Stimulated activated CD8-positive, alpha-beta memory T cell treated with anti-CD3 and anti-CD28 coated beads, Interleukin-4, amount 100 ng/mL, for 1 hour (primary cell): ENCODE measurements at places on chromosomes 4 and X.

DNA sequence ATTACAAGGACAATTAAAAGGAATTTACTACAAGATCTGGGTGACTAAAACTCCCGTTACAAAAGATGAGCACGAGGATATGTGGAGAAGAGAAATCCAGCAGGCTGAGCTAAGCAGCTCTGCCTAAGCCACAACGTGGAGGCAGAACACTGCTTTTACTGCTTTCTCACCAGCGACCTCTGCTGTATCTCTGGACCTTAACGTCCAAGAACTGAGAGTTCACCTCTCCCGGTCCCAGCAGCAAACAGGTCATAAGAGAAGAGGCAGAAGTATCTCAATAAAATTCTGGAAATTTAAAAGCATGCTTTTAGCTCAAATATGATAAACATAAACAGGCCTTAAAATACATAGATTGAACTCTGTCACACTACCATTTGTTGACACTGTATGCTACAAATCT lies 81.0 kb downstream of the ADGRA3 start:
- DNase-seq = no peak

GRCh38 chrX:30488092-30488491 lies 89.5 kb downstream of the TASL start:
- no peak for DNase-seq

DNA sequence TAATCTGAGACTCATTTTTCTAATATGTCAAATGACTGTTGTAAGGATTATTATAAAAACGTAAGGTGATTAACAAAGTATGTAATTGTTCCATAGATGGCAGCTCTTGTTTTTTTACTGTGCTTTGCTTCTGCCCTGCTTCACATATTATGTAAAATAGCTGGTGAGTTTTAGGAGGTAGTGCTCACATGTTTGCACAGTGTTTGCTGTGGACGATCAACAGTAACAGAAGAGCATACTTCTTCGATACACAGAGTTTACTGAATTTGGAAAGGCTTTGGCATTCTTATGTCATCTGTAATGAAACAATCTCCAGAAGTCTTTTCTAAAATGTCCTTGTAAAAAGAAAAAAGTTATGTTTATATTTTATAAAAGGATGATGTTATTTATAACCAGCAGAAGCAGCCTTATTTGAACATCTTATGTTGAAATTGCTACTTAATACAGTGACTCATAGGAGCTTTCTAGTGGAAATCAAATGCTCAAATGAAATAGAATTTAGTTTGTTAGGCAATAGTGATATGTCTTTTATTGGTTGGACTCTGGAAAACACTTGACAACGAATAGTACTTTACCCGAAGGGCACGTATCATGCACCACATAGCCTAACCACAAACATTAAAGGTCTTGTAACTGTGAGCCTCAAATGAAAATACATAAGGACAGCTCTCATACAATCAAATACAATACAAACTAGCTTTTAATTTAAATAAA lies 1.9 kb upstream of the MTTP start:
- no peak for DNase-seq

DNA sequence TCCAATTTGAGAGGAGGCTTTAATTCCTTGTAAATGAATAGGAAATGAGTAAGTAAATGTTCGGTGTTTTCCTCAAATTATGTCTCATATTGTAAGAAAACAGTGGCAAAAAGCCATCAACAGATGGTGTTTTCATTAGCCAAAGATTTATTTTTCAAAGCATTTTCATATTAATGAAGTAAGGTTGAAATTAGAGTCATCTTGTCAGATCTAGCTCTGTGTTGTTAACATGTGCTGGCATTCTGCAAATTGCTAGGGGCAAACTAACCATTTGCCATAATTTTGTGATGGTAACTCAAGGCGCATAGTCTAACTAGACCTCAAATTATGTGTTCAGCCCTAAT lies 24.7 kb downstream of the MID2 start:
- DNase-seq = no peak

- DNase-seq = no peak
Measured at GRCh38 chr4:79360006-79360405, 34.1 kb upstream of the NAA11 start.

DNA sequence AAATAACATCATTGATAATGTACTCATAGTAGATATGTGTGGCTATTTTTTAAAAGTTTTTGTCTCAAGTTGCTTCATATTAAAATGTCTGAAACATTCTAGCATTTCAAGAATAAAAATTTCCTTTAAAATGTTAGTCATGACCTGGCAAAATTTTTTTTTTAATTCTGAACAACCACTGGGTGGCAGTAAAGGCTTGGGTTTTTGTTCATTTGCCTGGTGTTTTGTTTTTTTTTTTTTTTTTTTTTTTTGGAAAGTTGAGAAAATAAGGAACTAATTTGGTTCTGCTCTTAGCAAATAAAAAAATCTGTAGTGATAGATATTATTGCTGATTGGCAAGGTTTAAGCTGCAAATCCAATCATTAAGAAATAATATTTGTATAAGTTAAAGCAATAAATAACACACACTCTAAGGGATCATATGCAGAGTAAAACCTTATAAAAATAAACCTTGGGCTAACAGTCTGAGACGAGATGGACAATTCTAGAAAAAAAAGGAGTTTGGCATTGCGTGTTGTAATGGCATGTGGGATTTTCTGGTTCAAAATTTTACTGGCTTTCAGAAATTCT lies 81.4 kb downstream of the CEP44 start:
- no peak for DNase-seq

- no peak for DNase-seq
Measured at GRCh38 chrX:68889249-68889648, 60.4 kb downstream of the EFNB1 start.

DNA sequence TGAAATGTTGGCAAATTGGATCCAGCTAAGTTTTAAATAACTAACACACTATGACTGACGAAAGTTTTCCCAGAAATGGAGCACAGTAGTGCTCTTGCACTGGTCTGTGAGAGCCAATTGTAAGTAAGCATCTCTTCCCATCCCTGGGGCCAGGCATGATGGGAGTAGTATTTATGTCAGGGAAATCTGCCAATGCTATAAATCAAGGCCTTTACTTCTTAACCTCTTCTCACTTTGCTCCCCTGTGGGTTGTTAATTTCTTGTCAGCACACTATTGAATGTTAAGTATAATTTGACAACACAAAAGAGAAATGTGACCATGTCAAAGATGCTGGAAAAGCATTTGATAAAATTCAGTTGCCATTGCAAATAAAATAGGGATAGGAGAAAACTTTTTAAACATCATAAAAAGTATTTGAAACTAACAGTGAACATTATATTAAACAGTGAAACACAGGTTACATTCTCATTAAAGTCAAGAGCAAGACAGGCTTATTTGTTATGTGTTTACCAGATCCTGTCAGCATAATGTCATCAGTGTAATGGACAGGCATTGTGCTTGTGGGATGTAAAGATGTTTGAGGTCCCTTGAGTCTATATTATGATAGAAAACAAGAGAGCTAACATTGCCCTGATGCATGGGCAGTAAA lies 5.0 kb downstream of the F8A1 start:
- DNase-seq = no peak

DNA sequence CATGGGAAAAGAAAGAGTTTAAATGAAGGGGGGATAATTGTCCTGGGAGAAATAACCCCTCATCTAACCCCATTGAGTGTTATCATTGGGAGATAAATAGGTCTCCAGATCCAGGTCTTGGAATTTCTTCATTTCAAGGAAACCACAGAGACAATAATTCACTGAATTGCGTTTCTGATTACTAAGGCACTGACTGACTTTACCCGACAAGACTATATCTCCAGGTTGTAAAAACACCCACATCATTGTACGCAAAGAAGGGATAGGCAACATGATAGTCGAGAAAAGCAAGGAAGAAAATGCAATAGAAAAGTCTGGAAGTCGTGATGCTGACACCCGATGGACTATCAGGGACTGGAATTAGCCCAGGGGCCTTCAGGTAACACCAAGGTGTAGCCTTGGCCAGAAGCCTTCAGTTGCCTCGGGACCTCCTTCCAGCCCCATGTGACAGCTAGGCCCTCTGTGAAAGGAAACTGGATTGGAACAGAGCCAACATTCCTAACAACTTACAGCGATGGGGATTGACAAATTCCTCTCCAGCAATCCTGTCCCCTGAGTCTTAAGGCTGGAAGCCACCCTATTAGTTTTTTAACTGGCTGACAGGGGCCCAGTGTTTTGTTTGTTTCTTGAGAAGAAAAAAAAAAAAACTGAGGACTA lies 46.5 kb upstream of the RAB9B start:
- no peak for DNase-seq

DNA sequence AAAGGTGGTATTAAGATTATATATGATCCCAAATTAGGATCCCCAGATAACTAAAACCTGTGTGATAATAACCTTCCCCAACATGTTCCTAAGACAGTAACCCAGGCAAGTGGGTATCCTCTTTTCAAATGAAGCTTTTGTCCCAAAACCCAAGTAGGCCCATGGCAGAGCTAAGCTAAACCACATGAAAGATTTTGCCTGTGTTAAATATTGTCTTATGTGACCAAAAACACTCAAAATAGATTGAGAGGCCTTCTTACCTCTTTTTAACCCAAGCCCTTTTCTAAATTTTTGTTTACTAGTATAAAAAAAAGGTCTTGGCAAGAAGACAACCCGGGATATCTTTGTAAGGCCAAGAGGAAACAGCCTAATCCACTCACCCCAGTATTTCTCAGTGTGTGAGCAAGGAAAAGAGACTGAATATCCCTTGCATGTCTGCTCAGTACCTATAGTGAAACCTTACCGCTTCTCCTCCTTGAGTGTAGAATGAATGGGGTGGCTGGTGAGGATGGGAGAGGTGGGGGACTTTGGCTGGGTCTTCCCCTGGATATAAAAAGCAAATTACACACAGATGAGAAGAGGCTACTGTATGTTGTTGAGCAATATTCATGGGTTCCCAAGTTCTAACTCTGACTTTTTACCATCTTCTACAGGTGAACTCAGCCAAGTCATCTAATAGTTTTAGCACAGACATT lies 188.8 kb upstream of the BMP3 start:
- DNase-seq = no peak

- no peak for DNase-seq
Measured at GRCh38 chr4:87150498-87151261, 69.7 kb downstream of the KLHL8 start.

DNA sequence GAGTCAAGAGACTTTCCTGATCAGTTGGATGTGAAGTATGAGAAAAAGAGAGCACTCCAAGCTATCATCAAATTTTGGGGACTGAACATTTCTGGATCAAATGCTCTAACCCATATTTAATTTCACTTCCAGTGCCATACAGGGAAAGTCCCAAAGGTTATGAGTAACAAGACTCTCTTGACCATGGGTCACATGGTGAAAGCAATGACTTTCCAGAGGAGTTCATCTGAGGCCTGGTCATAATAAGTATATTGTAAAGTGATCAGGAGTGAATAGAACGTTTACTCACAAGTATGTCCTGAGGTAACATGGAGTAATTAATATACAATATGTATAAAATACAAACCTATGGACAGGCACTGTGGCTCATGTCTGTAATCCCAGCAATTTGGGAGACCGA lies 40.7 kb upstream of the ARMCX5 start:
- no peak for DNase-seq

- no peak for DNase-seq
Measured at GRCh38 chr4:167452922-167453430, 218.7 kb upstream of the SPOCK3 start.
